ENCODE measurements at places on chromosomes 4 and X.

DNA sequence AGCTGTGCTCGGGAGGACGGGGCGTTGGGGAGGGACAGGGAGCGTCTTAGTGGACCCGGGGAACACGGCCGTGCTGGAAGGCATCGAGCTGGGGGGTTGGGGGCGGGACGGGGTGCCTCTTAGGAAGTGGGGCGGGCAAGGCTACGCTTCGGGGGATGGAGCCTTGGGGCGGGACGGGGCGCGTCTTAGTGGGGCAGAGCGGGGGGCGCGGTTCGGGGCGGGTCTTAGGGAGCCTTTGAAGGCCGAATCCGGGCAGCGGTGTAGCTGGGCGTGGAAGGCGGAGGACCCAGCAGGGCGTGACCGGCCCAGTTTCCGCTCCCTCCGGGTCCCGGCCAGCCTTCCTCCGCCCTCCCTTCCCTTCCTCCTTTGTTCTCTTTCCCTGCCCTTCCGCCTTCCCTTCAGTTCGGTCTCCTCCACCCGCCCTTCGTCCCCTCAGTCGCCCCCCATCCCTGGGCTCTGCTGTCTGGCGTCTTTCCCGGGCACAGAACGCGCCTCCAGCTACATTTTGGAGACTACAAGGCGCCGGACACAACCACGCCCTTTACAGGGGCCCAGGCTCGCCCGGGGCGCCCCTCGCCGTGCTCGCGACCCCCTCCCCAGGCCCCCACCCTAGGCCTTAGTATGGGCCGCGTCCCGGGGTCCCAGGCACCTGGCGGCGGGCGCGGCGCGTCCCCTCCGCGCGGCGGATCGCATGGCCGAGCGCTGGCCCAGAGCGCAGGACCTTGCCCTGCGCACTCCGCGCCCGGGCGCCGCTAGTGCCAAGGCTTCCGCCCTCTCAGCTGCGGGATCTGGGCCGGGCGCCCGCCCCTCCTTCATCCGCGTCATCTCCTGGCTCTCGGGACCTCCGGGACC is at the start of gene ARSD:
TSS of gene ARSD (minus strand) at position 757 of the 852 bp plus-strand sequence. CDS start at position 693, 64 bp downstream.
- peak; percentile 15 for DNase-seq

- no peak for DNase-seq
Observed at GRCh38 chrX:148917441-148917840, 417.0 kb downstream of the AFF2 start.

DNA sequence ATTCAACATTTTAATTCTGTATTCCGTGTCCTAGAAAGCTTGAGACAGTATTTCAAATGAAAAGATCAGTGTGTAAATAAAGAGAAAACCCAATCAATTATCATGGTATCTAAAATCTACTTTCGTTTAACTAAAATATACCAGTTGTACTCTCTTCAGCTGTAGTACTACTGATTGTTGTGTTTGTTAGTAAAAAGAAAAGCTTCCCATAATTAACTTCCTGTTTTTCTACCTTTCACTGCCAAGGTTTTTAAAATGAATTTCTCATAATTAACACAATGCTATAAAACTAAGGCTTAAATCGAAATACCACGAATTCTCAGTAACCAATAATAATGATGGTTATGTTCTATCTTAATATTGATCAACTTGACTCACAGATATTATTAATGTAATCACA is 37.4 kb downstream of the PPP3CA start:
- DNase-seq: no peak

- DNase-seq: no peak
Observed at GRCh38 chrX:4379071-4379470, 665.6 kb upstream of the PRKX start.

DNA sequence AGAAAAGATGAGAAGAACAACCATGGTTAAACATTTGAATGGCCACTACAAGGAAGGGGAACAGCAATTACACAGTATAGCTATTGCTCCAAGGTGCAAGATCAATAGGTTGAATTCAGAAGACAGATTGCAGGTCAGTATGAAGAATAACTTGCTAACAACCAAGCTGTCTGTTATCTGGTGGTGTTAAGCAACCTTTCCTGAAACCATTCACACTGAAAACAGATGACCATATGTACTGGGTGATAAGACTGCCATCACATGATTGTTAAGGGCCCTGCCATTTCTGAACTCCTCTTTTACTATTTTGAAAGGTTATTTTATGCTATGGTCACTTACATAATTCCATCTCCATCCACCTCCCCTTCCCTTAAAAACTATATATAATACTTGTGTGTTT is 6.8 kb downstream of the GABRA3 start:
- no peak for DNase-seq

- no peak for DNase-seq
Observed at GRCh38 chr4:7733801-7734650, 205.6 kb downstream of the AFAP1 start.

DNA sequence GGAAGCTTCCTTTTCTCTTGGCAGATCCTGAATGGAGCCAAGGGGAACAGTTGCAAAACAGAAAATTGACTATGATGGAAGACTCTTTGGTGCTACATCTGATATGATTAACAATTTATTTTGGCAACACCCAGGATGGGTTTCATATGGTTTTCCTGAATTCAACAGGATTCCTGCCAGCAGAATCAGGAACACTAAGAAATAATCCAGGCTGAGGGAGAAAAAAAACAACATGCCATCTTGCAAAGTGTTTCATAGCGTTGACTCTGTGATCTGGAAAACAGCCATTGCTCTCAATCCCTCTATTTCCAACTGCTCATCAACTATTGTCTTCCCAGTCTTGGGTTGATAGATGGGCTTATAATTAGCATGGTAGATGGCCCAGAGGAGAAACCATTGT is 303.8 kb upstream of the KLF3 start:
- DNase-seq: no peak

All from stimulated activated CD4-positive, alpha-beta T cell treated with anti-CD3 and anti-CD28 coated beads, Interleukin-4, amount 100 ng/mL, for 24 hours (primary cell).